Endodermal cell (in vitro differentiated cells): ENCODE measurements at places on chromosomes 2 and 18.

GRCh38 chr2:197814526-197814925, 10.1 kb downstream of the PLCL1 start:
- no peak for DNase-seq

GRCh38 chr18:39380866-39381265, 1815.3 kb upstream of the CELF4 start:
- no peak for DNase-seq

- no peak for DNase-seq
Measured at GRCh38 chr2:203042178-203042577, 27.5 kb downstream of the NBEAL1 start.

- no peak for DNase-seq
Measured at GRCh38 chr2:23235736-23236135, 149.2 kb upstream of the KLHL29 start.
